Stimulated activated CD8-positive, alpha-beta memory T cell treated with anti-CD3 and anti-CD28 coated beads, Interleukin-15, amount 100 ng/mL, for 48 hours (primary cell): ENCODE measurements at places on chromosomes 4 and X.

- DNase-seq: no peak
These were observed 35.3 kb downstream of the NPFFR2 start for GRCh38 chr4:72067051-72067450.

DNA sequence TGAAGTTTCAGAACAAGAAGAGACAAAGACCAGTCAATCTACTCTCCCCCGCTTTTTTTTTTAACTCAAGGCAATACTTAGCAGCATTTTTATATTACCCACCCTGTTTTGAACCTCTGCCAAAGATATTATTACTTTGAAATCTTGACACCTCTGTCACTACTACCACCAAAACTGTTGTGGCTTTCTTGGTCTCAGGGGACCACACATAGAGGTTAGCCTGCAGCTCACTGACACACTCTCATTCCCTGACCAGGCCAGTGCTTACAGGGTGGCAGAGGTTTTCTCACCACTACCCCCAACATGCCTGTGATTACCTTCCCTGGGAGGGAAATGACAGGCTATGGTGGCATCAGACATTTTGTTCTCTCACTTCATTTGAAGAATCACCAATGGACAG lies 137.4 kb upstream of the STIM2 start:
- no peak for DNase-seq

DNA sequence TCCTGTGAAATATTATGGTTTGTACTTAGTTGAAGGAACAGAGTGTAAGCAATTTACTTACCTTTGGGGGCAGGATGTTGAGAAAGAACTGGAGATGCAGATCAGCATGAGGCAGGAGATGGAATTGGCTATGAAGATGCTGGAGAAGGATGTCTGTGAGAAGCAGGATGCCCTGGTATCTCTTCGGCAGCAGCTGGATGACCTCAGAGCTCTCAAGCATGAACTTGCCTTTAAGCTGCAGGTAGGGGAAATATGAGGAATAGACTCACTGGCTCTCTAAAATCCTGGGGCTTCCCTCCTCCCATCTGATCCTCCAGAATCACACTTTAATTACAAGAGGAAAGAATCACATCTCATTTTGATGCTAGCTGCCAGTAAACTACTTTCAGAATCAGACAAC lies 51.0 kb downstream of the GRSF1 start:
- no peak for DNase-seq

- no peak for DNase-seq
These were observed 10.0 kb upstream of the AFF1 start for GRCh38 chr4:86924811-86925210.

DNA sequence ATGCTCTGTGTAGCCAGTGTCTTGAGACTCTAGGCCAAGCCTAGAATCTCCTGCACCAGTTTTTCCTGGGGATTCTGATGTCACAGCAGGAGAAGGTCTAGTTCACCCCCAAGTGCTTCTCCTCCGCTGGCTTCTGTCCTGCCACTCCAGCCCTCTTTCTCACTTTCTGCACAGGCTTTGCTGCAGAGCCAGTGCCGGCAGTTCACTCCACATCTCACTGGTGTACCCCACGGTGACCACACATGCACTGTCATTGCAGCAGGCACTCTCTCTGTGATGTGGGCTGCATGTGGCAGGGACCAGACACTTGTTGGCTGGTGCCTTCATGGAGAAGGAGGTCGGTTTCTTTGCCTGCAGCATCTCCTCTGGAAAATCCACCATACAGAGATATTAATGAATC lies 643.8 kb upstream of the GALNTL6 start:
- no peak for DNase-seq

DNA sequence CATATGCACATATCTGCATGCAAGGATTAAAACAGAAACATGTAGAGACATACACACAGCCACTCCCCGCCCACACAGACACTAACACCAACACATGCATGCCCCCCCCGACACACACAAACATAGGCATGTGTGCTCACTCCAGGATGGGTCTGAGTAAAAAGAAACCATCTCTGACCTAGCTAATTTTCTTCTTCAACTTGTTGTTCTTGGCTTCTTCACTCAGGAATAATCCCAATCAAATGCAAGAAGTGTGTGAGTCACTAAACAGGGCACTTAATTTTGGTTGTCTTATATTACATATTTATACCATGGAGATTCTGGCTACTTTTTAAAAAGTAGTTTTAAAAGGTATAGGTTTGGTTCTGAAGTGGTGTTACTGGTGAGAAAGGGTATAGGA lies 28.3 kb downstream of the ENOX2 start:
- DNase-seq: no peak

DNA sequence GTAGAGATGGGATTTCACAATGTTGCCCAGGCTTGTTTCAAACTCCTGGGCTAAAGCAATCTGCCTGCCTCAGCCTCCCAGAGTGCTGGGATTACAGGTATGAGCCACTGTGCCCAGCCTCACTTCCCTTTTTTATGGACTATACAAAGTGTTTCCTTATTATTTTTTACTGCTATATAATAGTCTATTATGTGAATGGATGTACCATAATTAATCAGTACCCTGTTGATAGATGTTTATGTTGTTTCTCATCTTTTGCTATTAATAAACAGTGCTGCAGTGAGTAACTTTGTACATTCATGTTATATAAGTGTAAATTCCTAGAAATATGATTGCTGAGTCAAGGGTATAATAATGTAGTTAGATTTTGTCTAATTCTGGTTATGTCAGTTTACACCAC lies 35.8 kb upstream of the LARP1B start:
- DNase-seq: no peak

GRCh38 chrX:153861733-153862310 lies 24.2 kb downstream of the L1CAM start:
- no peak for DNase-seq

GRCh38 chrX:49106930-49107329 lies 16.6 kb downstream of the GPKOW start:
- no peak for DNase-seq

DNA sequence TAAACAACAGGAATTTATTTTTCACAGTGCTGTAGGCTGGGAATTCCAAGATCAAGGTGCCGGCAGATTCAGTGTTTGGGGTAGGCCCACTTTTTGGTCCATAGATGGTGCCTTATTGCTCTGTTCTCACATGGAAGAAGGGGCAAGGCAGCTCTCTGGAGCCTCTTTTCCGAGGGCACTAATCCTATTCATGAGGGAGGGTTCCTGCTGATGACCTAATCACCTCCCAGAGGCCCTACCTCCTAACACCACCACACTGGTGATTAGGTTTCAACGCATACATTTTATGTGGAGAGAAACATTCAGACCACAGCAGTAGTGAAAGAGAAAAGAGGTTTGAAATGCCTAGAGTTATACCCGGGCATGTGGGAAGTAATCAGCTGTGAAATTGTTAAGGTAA lies 1.4 kb upstream of the POLA1 start:
- no peak for DNase-seq

GRCh38 chr4:98656443-98656842 lies 2.0 kb downstream of the TSPAN5 start:
- DNase-seq: no peak

DNA sequence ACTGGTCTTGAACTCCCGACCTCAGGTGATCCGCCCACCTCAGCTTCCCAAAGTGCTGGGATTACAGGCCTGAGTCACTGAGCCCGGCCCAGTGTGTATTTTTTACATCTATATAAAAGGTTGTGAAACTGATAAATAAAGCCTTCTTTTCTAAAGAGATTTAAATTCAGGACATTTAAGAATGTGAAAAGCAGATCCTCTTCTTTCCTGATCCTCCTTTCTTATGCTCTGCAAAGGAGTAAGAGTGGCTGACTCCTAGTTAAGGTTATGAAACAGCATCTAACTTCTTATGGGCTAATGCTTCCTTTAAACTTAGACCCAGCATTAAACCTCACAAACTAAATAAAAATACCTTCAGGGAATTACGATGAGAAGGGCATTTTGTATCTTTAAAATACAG lies 197.7 kb upstream of the MAB21L2 start:
- no peak for DNase-seq

- no peak for DNase-seq
These were observed 44.9 kb upstream of the FAM47C start for GRCh38 chrX:36963069-36963808.

DNA sequence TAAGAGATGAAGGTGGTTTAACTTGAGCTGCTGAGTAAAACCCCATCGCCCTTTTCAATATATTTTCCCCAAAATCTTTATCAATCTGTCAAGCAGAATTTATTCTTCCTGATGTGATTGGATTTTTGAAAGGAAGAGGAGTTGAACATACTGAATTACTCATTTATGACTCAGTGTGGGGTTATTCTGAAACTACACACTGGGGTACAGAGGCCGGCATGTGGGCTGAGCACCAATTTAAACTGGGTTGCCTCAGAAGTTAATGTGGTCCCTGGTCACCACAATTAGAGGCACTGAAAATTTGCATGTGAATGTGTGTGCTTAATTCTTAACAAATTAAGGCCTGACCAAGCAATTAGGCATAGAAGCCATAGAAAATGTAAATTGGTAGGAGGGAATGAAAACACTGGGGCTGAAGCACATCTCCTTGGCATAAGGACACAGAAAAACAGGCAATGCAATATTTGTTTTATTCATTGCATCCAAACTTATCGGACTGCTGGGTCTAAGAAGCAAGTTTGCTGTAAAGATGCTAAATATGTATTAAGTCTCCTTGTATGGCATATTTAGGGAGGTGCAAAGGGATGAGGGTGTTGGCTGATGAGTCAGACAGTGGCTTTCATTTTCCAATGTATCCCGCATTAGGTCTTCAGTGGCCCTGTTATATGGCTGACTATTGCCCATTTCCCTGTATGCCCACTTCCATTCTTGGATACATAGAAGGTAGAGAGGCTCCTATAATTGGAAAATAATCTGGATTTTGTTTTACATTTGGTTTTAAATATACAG lies 170.9 kb downstream of the IL15 start:
- DNase-seq: no peak

DNA sequence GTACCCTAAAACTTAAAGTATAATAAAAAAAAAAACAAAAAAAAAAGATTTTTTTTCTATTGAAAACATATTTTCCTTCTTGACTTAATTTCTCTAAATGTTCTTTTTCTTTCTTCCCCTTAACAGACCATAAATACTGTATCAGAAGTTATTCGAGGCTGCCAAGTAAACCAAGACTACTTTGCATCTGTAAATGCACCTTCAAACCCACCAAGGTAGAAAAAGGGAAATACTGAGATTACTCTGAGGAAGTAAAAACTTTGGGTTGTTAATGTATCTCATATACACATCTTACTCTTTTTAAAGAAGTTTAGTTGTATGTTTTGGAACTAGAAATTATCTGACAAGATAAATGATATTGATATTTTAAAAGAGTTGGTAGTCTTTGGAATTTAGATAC lies 65.6 kb downstream of the USO1 start:
- no peak for DNase-seq
